ENCODE measurements at places on chromosomes 1 and 21.

DNA sequence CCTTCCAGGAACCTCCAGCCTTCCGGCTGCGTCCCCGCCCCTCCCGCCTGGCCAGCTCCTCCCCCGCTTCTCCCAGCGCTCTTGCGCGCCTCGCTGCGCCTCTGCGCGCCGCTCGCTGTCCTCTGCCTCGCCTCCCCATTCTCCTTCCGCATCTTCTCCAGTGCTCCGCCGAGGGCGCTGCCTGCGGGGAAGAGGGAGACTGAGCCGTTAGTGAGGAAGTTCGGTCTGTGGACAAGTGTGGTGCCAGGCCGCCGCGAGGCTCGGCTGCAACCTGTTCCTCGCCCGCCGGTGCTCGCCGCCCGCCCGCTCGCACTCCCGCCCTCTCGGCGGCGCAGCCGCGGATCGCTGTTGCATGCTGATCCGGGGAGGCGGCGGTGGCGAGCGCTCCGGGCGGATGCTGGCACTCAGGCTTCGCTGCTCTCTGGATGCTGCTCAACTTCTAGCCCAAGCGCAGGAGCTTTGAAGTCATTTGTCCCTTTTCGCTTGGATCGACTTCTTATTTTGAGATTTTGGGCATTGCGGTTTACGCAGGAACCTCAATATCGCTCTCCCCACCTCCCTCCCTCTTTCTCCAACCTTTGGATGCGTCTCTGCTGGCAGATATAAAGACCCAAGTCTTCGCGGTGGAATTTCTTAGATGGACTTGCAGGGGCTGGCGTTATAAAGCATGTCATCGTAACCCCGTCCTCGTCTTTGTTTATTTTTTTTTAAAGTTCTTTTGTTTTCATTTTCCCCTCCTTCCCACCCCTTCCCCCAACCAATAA lies 614 bp upstream of the CACNA1E start:
- H3K4me1 ChIP-seq: no peaks in the 10 kb centered on the region
- no peaks in the 10 kb centered on the region for H3K36me3 ChIP-seq
- no peak overlapping the region for H3K4me3 ChIP-seq
- no peak overlapping the region for H3K27ac ChIP-seq
- DNase-seq: no peak
- no peaks in the 10 kb centered on the region for H3K27me3 ChIP-seq

- peaks cover 4% of the 10 kb centered on the region for H3K4me1 ChIP-seq
- H3K36me3 ChIP-seq: no peaks in the 10 kb centered on the region
- DNase-seq: peak; percentile 81
- peak overlapping the region; percentile 96 for H3K27ac ChIP-seq
- H3K27me3 ChIP-seq: no peaks in the 10 kb centered on the region
These were observed 382 bp downstream of the GPBP1L1 start for GRCh38 chr1:45686015-45686287.

DNA sequence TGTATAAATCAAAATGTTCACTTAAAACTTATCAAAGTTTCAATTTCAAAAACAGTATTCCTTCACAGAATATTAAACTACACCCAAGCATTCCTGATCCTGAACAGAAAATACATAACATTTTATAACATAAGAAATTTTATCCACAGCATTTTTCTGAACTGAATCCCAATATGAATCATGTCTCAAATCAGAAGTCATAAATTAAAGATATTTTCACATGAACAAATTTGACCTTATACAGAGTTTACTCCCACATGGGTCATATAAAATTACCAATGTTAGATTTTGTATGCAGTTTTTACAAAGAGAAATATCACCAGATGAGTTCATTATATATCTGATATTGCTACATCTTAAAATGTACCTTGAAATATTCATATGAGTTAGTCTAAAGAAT lies 48.6 kb upstream of the ASPM start:
- H3K36me3 ChIP-seq: no peaks in the 10 kb centered on the region
- H3K4me3 ChIP-seq: no peak overlapping the region
- DNase-seq: no peak
- peaks cover 2% of the 10 kb centered on the region for H3K4me1 ChIP-seq

GRCh38 chr1:158806916-158807536 lies 24.1 kb upstream of the MNDA start:
- no peaks in the 10 kb centered on the region for H3K4me1 ChIP-seq
- no peak overlapping the region for H3K27ac ChIP-seq
- no peak for DNase-seq
- no peaks in the 10 kb centered on the region for H3K27me3 ChIP-seq
- H3K4me3 ChIP-seq: no peak overlapping the region

GRCh38 chr21:42302076-42302650 lies 13.0 kb downstream of the TFF3 start:
- no peak for DNase-seq
- no peak overlapping the region for H3K27ac ChIP-seq

DNA sequence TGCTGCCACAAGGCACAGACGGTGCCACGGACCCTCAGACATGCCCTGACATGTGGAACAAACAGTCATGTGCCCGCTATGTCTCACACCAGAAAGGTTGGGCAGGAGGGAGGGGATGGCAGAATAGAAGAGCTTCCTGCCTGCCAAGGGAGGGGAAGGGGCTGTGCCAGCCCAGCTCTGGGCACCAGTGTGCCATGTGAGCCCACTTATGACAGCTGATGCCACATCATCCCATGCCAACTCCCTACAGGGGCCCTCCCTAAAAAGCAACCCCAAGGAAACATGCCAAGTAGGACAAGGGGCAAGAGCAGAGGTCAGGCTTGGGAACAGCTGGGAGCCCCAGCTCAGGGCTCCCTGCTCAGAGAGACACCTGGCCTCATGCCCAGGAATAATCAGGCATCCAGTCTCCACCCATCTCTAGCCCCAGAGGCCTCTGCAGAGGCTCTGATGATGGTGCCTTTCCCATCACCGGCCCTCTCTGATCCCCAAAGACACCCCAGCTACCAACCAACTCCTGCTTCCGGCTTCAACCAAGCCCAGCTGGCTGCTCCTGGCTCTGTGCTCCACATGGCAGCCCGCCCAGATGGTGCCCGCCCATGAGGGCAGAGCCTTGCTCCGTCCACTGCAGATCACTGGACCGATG lies 10.3 kb downstream of the ADGRB2 start:
- no peak overlapping the region for H3K27ac ChIP-seq
- DNase-seq: peak; percentile 47
- no peaks in the 10 kb centered on the region for H3K36me3 ChIP-seq
- H3K4me1 ChIP-seq: peaks cover 6% of the 10 kb centered on the region

- H3K27me3 ChIP-seq: no peaks in the 10 kb centered on the region
- peaks cover 2% of the 10 kb centered on the region for H3K4me1 ChIP-seq
- DNase-seq: no peak
- no peaks in the 10 kb centered on the region for H3K36me3 ChIP-seq
- H3K27ac ChIP-seq: no peak overlapping the region
These were observed 36.4 kb downstream of the PALMD start for GRCh38 chr1:99682291-99682751.
